ENCODE measurements at places on chromosomes 6 and 20.

DNA sequence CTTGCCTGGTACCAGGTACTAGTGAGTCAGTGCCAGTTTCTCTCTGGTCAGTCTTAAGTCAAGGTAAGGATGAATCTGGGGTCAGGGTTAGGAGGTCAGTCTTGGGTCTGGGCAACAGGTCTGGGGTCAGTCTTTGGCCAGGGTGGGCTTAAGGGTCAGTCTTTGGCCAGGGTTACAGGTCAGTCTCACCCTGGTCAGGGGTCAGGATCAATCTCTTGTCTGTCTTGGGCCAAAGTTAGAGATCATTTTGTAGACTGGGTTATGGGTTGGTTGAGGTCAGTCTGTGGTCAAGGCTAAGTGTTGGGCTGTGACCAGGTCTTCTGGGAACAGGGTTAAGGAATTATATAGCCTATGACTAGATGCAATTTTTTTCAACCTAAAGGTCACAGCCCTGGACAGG is 12.8 kb upstream of the CAPN11 start:
- no peak for DNase-seq

DNA sequence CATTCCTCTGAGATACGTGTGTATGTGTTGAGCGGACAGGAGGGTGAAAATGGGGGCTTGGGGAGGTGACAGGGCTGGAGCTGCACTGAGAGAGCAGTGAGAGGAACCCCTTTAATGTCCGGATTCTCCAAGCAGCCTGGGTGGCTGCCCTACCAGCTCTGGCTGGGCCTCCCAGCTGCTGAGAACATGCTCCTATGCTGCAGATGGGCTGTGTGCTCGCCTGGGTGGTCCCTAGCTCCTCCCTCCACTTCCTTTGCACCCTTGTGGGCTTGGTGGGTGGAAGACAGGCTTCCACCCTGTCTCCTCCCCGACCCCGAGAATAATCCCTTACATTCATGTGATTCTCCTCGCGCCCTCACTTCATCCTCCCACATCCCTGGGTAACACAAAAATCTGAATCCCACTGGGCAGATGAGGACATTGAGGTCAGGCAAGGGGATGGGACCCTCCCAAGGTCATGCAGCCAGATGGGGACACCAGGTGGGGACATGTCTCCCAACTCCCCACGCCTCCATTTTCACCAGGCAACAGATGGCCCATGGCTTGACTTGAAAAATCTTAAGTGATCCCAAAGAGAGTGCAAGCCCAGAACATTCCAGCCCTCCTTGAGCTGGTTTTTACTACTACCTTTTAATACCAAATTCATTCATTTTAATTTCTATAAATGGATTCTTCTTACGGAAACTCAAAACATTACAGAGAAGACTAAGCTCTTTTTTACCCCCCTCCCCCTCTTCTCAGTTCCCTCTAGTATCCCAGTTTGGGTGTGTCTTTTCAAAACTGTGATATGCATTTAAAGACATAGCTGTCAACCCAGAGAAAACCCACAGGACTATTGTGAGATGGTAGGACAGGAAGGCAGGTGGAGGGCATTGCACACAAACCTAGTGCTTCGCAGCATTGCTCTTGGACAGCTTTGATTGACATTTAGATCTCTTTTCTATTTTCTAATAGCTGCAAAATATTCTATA is 5.0 kb upstream of the PDRG1 start:
- DNase-seq: no peak

DNA sequence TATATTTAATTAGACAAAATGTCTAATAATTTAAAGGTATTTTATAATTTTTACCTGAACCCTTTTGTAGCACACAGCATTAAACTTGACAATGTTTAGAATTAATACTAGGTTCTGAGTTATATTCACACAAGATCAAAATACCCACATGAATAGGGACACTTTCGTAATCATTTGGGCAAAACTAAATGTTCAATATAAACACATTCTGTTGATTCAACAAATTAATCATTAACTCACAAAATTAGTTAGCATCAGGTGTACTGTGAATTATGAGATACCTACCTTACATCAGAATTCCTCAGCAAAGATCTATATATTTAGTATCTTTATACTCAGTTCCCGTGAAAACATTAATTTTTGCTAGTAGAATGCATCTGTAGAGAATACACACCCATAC is 481.5 kb upstream of the MANEA start:
- no peak for DNase-seq

GRCh38 chr20:17479063-17479657 is 52.0 kb downstream of the BFSP1 start:
- no peak for DNase-seq

DNA sequence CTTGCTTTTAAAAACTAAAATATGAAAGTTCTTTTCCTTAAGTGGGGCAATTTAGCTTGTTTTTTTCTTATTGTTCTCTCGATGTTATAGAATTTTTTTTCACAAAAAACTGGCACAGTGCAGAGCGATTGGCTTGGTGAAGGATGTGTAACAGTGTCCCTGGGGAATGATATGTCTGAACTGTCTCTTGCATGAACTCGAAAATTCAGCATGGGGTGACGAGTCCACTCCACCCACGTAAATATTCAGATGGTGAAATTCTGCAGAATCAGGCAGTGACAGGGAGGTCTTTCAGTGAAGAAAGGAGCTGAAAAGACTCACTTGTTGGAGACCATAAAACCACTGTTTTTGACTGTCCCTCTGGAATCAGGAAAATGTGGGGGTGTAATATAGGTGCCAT is 505.3 kb downstream of the MMUT start:
- DNase-seq: no peak

- no peak for DNase-seq
These were observed 121.6 kb downstream of the QRSL1 start for GRCh38 chr6:106750946-106751345.

- DNase-seq: no peak
These were observed 68.8 kb upstream of the MYLIP start for GRCh38 chr6:16060039-16060438.

- DNase-seq: no peak
These were observed 141.3 kb downstream of the FUT9 start for GRCh38 chr6:96157018-96157565.

- DNase-seq: no peak
These were observed 71.1 kb downstream of the KCNB1 start for GRCh38 chr20:49411221-49411925.

- no peak for DNase-seq
These were observed 309.1 kb downstream of the LMBRD1 start for GRCh38 chr6:69487688-69488087.

- no peak for DNase-seq
These were observed 111.2 kb downstream of the TRERF1 start for GRCh38 chr6:42340511-42340910.

DNA sequence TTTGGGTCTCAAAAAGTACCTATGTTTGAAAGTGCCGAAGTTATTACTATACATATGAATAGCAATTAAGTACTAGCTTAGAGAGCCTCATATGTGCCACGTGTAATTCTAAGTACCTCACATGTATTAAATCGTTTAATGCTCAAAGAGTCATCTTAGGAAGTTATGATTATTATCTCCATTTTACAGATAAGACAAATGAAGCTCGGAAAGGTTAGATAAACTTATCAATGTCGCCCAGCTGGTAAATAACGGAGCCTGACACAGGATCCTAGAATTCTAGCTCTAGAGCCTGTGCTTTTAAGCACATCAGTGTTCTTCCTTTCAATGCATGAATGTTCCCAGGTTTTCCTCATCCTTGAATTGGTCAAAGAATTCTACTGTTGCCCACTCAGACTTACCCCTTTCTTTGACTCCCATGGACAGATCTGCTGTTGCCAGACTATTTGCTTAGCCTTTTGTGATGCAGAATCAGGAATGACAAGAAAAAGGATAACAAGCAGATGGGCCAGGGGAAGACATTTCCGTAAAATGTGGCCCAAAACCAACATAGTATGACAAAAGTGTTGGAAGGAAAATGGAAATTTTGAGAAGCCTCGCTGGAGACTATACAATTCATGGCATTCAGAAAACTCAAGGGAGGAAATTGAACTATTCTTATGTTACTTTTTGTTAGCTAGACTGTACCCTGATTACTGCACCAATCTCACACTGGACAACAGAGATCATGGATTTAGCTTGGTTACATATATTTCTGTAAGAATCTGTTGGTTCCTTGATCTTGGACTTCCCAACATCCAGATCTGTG is 237.1 kb upstream of the CITED2 start:
- DNase-seq: no peak

- DNase-seq: no peak
These were observed 8.9 kb downstream of the VSTM2L start for GRCh38 chr20:37911838-37912281.

- DNase-seq: no peak
These were observed 447.3 kb downstream of the HDGFL1 start for GRCh38 chr6:23016696-23017095.

DNA sequence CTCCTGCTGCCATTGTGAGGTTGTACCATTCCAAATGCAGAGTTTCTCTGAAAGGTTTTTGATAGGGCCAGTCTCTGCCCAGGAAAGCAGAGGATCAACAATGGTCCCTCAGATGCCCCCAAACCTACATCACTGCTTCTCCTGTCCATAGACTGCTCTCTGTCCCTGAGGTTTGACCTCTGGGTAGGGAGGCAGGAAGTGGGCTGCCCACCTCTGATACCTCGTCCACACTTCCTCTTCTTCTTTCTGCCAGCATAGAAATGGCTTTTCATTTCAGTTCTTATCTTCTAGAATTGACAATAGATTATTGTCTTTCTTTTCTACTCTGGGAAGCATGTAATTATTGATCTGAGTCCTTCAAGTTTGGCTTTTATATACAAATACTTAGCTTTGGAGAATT is 170.6 kb downstream of the TRMT11 start:
- DNase-seq: no peak

DNA sequence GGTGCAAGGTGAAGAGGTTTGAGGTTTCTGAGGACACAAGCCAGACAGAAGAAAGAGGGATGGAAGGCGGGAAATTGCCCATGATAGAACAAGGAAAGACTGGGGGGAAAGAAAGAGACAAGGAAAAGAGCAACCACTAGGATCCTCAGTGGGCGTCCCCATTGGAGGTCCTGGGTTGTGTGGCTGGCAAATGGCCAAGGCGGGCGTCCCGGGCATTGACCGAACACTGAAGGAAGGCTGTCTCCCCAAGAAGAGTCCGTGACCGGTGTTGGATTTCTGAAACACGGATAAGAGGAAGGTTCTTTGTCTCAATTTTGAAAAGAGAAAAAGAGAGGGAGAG is 746.6 kb upstream of the ADGRB3 start:
- no peak for DNase-seq

- no peak for DNase-seq
These were observed 7.5 kb downstream of the TRAF3IP2 start for GRCh38 chr6:111598181-111598580.

DNA sequence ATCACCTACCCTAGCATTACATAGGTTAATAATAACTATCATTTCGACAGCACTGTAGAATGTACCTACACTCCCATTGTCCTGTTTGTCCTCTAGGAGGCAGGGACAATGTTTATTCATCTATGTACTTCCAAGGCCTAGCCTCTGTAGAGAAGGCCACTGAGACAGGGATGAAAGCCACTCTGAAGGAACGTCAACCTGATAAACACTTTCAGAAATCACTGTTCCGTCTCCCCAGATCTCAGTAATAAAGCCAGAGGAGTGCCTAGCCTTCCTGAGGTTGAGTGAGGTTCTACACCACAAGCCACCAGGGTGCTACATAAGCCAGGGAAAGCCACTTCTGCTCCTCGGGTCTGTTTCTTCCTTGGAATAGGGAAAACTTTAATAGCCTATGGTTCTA is 44.8 kb downstream of the POPDC3 start:
- no peak for DNase-seq

GRCh38 chr6:28648035-28648877 is 122.6 kb downstream of the GPX5 start:
- no peak for DNase-seq

- no peak for DNase-seq
These were observed 176.4 kb downstream of the TBC1D32 start for GRCh38 chr6:121157906-121158305.

DNA sequence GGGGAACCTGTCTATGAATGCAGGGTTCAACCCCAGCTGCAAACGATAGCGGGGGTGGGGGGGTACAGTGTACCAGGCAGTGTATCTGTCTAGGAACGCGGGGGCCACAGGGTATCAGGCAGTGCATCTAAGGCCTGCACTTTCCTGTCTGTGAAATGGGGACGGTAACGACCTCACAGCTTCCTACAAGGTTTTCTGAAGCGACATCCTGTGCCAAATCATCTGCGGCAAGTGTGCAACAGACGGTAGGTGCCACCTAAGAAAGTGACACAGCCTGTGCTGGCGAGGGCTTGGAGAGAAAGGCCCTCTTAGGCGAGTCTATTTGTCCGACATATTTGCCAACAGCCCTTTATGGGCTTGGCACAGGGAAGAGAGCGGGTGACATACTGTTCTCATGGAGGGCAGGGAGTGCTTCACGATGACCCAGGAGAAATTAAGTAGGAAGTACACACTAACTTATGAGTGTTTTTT is 3.8 kb downstream of the DIDO1 start:
- DNase-seq: no peak

DNA sequence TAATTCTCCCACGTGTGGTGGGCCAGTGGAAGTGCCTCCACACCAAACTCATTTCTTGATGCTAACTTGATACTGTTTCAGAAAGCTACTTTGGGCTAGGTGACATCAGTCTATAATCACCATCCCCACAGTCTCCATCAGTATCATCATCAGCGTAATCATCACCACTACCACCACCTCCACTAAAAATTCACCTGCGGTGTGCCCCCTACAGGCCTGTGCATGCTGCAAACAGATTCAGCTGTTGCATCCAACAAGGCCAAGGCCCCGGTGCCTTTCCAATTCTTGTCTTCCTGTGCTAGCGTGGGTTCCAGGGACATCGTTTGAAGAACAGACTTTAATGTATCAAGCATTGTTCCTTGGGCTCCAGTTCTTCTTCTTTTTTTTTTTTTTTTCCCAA is 201.3 kb upstream of the EXOC2 start:
- no peak for DNase-seq

DNA sequence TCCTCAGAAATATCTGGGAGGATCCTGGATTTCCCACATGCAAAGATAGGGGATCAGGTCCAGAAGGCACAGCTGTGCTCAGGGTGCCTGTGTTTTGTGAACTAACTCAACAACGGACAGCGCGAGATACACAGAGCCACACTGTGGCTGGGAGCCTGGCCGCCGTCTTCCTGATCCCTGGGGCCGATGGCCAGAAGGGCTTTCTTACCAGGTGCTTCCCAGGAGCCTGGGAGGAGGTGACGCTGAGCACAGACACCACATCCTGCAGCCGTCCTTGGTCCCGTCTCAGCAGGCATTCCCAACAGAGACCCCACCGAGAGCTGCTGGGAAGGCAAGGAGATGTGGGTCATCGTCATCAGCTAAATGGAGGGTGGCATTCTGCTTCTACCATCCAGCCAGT is 144.6 kb upstream of the AFDN start:
- DNase-seq: no peak

- no peak for DNase-seq
These were observed 216.4 kb downstream of the DLL1 start for GRCh38 chr6:170074435-170074834.

- DNase-seq: no peak
These were observed 2.8 kb downstream of the PPP1R10 start for GRCh38 chr6:30614044-30614842.

- no peak for DNase-seq
These were observed 16.8 kb downstream of the LINC00237 start for GRCh38 chr20:21089391-21089790.

GRCh38 chr20:2697768-2698167 is 5.2 kb downstream of the EBF4 start:
- no peak for DNase-seq

GRCh38 chr6:25750906-25751305 is 3.6 kb upstream of the SLC17A4 start:
- no peak for DNase-seq

GRCh38 chr6:109239651-109240321 is 142.5 kb downstream of the CD164 start:
- no peak for DNase-seq

GRCh38 chr6:126131246-126131645 is 144.9 kb downstream of the TRMT11 start:
- no peak for DNase-seq
